Right forelimb (tissue), 1 donor: ENCODE measurements at places on chromosomes 5 and 9.

GRCh38 chr9:131833906-131834305, 94.0 kb upstream of the RAPGEF1 start:
- no peak for DNase-seq

DNA sequence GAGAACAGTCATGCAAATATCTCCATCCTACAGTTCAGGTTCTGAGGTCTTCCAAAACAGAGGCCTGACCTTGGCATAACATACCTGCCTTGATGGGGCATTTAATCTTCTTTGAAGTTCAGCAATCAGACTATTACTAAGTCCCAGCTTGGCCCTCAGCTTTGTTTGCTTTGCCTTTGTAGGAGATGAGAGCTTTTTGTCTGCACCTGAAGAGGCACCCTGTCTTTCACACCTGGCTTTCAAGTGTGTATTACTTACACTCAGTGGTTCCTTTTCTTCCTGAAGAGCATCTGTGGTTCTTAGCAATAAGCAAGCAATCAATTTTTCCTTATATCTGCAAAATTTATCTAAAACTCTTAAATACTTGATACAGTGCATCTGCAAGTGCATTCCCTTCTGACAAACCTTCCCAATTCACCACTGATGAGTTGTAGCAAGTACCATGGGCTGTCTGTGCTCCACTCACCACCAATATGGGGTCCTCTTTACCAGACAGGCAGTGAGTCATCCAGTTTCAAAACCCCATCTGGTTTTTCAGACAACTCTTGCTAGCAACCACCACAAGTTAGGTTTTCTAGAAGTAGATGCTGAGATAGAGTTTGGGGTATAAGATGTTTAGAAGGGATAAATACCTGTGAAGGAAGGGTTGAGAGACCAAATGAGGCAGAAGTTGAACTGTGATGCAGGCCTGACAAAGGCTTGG, 100.2 kb downstream of the HINT1 start:
- DNase-seq = no peak

DNA sequence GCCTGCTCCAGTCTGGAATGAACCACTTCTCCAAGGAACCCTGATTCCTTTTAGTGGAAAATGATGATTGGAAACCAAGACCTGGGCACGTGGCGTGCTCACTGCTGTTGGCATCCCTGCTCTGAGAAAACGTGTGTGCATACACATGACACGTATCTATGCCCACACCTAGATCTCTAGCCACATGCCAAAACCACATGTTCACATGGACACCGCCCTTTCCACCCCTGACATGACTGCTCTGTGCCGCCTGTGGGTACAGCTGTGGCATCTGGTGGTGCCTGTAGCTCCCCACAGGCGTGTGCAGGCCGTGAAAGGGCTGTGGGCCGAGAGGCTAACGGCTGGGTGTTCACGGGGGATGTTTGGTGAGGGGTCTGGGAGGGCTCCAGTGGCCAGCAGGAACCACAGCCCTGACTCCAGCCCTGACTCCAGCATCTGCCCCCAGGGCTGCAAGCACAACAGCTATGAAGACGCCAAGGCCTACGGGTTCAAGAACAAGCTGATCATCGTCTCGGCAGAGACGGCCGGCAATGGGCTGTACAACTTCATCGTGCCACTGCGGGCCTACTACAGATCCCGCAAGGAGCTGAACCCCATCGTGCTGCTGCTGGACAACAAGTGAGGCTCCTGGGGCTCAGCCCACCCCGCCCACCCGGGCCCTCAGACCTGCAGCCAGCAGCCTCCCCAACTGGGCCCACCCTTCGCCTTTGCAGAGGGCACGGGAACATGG, 75.1 kb downstream of the KCNT1 start:
- DNase-seq = no peak

- DNase-seq = no peak
These were observed 97.6 kb downstream of the BASP1 start for GRCh38 chr5:17314907-17315471.

DNA sequence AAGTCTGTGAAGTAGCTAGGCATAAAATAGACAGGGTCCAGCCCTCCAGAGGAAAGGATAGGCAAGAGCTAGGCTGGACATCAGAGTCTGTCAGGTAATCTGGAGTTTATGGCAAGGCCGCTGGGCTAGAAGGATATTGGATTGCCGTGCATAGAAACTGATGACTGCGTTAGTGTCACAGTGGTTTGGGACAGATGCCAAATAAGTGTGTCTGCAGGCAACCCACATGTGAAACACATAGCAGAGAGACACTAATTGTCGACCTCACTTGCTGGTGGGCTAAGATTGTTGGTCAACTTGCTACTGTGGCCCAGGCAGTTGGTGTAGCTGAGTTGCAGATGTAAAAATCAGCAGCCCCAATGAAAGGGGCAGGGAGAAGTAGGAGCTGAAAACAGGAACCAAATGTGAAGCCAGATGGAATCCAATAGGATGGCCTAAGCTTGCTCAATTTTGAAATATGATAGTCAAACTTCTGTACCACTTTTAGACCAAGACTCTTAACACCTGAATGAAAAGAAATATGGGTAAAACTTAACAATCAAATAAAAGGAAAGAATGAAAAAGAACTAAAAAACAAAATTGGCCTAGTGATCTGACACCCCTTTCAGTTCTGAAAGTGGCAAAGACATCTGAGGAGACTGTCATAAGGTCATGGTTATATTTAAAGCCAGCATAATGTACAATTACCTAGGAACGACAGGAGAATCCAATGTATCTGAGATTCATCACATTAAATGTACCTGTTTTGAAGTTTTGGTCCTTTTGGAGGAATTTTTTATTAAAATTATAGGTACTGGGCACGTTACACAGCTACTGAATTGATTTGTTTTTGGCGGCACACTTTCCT, 243.3 kb upstream of the ACTBL2 start:
- no peak for DNase-seq

- no peak for DNase-seq
These were observed 27.3 kb downstream of the LHFPL2 start for GRCh38 chr5:78621291-78621738.

GRCh38 chr5:177366528-177367322, 9.0 kb downstream of the RGS14 start:
- DNase-seq = peak; percentile 92

DNA sequence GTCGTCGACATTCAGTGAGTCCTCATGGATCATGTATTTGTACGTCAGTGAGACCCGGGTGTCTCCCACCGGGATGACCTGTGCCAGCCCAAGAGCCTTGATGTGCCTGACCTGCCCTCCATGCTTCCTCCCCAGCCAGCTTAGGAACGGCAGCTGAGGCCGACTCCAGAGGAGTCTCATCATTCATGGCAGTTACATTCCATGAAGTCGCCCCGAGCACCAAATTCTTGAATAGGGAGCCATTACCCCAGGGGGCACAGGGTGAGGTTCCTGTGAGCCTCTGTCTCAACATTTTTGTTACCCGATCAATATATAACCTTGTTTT, 67.8 kb downstream of the ZNF354C start:
- no peak for DNase-seq

- DNase-seq = no peak
These were observed 85.2 kb downstream of the ARSB start for GRCh38 chr5:78899922-78900362.

DNA sequence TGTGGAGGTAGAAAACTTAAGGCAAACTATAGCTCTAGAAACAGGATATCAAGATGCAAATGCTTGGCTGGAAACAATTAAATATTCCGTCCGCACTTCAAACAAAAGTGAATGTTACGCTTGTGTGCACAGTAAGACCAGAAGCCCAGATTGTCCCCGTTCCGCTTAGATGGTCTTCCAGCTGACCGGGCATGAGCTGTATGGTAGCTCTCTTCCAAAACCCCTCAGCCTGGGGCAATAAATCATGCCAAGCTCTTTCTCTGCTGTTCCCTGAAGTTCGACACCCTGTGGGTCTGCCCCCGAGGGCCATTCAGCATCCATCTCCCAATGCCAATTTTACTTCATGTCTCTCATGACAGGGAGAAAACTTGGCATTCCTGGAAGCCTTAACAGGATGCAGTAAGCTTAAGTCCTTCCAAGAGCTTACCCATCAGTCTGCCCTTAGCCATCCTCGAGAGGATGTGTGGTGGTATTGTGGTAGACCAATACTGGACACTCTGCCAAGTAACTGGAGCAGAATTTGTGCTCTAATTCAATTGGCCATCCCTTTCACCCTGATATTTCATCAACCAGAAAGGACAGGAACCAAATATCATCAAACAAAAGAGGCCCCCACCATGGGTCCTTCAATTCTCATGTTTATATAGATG, 70.7 kb upstream of the RANBP6 start:
- no peak for DNase-seq

GRCh38 chr5:54528633-54529209, 11.2 kb downstream of the SNX18 start:
- DNase-seq = no peak

- DNase-seq = no peak
These were observed 180.7 kb upstream of the PTGER4 start for GRCh38 chr5:40499007-40499406.
